ENCODE measurements at places on chromosomes 11 and 22.

DNA sequence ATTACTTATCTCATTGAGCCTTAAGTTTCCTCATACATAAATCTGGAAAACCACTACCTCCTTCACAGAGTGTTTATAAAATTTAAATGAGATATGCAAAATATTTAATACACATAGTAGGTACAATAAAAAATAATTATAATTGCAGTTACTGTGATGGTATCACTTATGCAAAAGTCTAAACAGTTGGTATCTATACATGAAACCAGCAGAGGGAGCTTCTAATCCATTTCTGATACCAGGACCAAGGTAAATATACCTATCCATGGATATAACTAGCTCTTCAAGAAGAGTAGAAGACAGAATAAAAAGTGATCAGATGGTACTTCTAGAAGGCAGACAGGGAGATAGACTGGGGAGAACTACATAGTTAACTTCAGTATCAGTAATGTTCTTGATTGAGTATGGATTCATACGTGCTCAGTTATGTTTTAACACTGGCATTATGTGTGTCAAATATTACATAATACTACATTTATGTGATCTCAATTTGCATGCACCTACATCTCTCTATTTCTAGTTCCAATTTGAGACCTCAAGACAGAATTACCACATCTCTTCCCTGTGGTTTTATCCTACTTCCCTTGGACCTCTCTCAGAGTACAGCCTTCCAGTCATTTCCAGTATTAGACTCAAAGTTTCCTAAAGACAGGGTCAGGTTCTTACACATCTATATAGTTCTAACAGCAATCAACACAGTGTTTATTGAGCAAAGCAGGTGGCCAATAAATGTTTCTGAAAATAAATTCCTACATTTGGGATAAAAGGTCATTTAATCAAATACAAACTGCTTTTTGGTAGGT, 13.7 kb upstream of the TSG101 start:
- no peak for DNase-seq

DNA sequence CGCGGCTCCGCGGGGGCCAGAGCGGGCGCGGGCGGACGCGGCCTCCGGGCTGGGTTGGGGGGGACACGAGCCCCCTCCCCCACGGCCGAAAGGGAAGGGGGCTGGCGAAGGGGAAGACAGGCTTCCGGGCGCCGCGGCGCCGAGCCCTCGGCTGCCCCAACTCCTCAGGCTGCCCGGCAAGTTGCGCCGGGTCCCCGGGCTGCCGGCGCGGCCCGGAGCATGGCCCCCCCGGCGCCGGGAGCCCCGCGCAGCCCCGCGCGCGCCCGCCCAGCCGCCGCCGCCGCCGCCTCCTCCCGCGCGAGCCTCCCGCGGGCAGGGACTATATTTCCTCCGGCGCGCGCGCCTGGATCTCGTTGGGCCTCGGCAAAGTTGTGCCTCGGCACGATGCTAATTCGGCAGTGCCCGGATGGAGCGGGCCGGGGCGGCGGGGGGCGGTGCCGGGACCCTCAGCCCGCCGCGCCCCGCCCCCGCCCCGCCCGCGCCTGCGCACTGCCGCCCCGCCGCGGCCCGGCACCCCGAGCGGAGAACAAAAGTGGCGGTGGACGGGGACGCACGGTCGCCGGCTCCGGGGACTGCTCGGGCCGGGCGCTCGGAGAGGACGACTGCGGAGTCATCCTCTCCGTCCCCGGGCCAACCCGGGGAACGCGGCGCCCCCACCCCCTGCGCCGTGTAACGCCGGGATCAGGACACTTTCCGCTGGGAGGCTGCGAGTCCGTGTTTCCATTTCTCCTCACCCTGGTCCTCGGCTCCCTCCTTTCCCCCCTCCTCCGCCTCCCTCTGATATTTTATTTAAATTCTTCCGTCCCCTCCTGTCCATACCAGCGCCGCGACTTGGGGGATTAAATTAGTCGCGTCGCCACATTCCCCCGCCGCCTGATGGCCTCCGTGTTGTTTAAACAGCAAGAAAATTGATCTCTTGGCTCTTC, at the start of gene PHF21B:
Gene PHF21B, minus strand, starts transcription at position 400 of the 926 bp plus-strand sequence. CDS start 456 bp downstream, outside the sequence.
- no peak for DNase-seq

DNA sequence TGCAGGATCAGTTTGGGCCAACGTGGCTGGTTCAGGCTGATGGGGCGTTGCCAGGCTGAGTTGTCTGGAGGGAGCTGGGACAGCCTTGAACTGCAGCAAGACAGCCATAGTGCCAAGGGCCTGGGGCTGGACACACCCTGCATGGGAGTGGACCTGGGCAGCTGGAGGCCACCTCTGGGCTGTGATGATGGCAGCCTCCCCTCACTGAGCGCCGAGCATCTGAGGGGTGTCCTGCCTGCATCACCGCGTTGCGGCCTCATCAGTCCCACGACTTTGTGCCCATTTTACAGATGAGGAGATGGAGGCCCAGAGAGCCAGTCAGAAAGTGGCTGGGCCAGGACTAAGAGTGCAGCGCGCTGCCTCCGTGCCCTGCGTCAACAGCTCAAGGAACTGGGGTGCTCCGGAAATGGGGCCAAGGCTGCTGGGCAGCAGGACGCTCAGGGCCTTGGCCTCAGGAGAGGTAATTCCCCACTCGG, 590 bp upstream of the TSPO start:
- no peak for DNase-seq

DNA sequence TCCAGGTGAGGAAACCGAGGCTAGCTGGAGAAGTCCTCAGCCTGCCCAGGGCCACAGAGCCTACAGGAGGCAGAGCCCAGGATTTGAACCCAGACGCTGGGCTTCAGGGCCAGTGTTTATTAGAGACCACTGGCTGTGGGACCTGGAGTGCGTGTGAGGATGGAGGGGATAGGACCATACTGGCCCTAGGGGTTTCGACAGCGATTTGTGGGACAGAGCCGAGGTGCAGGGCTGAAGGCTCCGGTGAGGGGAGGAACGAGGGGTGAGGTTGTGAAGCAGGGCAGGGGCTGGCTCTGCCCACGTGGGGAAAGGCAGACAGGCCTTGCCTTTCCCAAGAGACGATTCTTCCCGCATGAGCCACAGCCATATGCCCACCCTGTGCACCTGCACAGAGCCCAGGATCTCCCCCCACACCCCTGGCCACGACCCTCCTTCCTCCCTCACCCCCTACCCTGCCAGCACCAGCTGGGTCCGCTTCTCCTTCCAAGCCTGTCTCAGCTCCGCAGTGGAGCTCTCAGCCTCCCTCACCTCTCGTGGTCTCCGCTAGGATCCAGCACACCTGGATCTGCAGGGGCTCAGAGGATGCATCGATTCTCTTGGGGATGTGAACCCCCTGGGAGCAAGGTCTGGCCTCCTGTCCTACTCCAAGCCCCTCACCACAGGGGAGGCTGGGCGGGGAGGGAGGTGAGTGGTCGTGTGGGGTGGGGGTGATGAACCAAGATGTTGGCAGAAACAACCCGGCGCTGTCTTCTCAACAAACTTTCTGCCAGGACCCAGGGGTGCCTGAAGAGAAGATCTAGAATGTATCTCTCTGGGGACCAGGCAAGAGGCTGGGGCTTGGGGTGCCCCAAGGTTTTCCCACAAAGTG, 58.4 kb downstream of the RTL6 start:
- no peak for DNase-seq

All from inflammatory macrophage treated with lipopolysaccharide for 1 hour (primary cell).